ENCODE measurements at places on chromosomes 5 and 9.

GRCh38 chr5:126449751-126450271, 26.6 kb downstream of the GRAMD2B start:
- peak; percentile 77 for DNase-seq

- no peak for DNase-seq
Observed at GRCh38 chr5:89120719-89121118, 237.7 kb upstream of the MEF2C start.

DNA sequence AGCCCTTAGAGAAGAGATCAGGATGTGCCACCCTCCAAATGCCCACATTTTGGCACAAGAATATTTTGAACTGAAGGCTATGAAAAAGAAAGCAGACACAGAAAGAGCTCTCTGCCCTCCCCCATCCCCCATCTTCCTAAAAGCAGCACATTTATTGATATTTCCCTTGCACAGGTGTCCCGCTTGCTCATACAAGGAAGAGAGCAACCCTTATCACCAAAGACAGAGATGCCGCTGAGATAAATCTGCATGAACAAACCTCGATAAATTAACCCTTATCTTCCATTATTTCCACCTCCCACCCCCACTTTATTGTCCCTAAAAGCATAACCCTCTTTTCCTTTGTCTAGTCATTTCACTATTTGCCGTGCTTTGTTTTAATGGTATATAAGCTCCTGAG, 1.8 kb downstream of the SLC28A3 start:
- DNase-seq, result no peak

GRCh38 chr5:172453986-172454357, 353 bp downstream of the SH3PXD2B start:
- peak; percentile 58 for DNase-seq

DNA sequence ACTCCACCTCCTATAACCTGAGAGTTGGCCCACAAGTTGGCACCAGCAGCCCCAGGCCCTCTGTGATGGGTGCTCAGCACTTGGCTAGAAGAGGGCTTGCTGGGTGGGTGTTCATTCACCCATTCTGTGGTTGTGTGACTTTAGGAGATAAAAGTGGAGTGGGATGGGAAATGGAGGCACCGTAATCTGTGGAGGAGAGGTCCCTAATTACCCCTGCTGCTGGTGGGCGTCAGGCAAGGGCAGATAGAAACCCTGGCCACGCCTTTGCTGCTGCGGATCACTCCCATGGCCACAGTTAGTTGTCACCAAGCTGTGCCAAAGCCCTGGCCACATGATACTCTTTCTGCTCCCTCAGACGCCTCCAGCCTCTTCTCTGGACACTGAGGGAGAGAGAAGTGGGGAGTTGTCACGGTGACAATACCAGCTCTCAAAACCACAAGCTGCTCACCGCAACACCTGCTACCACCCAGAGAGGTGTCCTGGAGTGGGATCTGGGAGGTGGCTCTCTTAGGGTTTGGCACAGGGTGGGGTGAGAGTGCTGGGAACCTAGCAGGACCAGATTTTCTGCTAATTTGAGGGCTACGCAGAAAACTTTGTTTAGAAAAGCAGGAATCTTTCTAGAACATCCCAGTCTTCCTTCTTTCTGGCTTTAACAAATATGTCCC, 12.0 kb upstream of the NEUROG1 start:
- no peak for DNase-seq

GRCh38 chr9:102841376-102841775, 153.8 kb upstream of the CYLC2 start:
- no peak for DNase-seq

DNA sequence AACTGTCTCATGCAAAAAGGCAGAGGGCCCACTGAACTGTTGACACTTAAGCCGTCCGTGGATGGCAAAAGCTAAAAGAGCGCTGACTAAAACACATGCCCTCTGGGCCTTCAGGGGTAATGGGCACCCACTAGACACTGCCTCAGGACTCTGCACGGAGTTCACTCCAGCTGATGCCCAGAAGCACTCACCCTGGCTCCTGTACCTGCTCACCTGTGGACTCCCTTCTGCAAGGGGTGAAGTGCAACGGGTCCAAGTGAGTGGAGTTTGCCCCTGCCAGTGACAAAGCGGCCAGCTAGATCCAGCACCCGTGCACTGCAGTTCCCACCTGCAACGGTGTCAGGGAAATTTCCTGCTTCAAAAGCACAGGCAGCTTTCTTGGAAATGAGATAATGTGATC, 50.2 kb downstream of the SLC1A1 start:
- no peak for DNase-seq

- DNase-seq, result no peak
Observed at GRCh38 chr5:80592105-80592504, 22.0 kb upstream of the ANKRD34B start.

- DNase-seq, result no peak
Observed at GRCh38 chr9:22622815-22623214, 176.2 kb downstream of the DMRTA1 start.

DNA sequence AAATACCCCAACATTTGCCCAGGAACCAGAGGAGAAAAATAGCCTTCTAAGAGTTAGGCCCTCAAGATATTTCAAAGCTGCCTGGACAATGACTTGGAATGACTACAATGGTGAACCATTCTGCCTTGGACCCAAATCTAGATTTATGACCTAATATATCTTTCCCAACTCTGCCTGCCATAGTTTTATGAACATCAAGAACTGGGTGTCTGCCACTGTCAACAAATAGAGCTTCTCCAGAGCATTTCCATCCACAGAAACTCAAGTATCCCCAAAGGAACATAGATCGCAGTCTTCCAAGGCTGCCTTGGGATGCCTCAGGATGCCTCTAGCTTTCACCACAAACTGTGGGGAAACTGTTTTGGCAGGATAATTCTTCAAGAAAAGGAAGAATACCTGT, 48.2 kb upstream of the NFIB start:
- peak; percentile 67 for DNase-seq

DNA sequence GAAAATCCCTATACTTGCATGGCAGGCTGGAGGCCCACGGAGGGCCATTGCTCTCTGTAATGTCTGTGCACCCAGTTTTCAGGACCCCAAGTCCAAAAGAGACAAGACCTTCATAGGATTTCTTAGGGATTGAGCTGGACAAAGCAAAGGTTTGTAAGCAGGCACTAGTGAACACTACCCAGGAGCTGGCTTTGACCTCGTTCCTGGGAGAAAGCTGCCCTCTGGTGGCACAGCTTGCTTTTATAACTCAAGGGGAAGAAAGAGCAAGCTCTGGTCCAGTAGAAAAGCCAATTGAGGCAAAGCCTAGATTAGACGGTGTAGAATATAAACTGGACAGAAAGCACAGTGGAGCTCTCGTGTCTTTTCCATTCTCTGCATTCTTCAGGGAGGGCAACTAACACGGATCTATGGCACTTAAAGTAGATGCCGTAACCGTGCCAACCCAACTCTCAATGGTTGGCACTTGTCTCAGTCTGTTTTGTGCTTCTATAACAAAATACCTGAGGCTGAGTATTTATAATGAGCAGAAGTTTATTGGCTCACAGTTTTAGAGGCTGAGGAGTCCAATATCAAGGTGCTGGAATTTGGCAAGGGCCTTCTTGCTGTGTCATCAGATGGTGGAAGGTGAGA, 7.9 kb downstream of the GABRP start:
- peak; percentile 51 for DNase-seq

- DNase-seq, result peak; percentile 45
Observed at GRCh38 chr5:163347671-163348070, 89.7 kb upstream of the CCNG1 start.

DNA sequence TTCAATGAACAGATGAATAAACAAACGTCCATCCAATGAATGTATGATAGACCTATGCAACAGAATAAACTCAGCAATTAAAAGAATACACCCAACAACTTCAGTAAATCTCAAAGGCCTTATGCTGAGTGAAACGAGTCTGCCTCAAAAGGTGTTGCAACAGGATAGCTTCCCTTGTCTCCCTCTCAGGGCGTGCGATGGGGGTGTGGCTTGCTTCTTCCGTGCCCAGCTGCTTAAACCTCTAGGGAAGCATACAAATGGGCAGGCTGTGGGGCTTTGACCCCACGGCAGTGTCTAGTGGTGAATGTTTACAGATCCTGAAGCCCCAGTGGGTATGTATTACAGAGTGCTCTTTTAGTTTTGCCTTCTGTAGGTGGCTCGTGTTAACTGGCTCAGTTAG, 87.0 kb upstream of the CCL21 start:
- no peak for DNase-seq
